ENCODE measurements at places on chromosomes 12 and 14.

DNA sequence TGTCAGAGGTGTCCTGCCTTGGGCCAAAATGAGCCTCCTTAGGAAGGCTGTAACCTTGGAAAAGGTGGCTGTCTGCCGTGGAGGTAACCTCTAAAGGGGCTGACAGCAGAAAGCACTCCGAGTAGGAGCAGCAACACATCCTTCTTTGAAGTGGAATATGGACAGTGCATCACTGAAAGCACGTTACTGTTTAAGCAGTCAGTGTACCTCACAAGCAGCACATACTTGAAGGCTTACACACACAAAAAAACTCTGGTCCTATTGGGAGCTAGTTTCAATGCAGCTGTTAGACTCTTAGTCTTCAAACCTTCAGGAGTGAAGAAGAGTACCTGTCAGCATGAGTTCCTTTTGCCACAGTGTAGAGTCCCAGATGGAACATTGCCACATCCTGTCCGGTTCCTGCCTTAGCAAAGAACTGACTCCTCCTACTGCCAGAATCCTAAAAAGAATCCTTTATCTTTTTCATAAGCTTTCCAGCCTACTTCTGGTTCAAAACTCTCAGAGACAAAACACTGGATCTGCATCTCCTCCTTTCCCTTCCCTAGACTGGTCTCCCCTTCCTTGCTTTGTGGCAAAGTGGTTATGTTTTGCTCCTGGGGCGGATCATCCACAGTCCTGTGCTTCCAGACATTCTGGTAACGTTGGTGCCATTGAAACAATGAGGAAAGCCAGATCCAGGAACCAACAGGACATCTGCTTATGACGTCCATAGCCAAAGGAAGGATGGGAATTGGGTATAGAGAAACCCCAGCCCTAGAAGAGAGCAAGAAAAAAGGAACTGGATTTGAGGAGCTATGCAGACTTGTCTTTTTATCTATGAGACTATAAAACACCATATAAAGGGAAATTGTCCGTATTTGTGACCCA is 8.5 kb upstream of the MDM1 start:
- no peak for DNase-seq

GRCh38 chr12:94587266-94588241 is 62.8 kb downstream of the TMCC3 start:
- no peak for DNase-seq

DNA sequence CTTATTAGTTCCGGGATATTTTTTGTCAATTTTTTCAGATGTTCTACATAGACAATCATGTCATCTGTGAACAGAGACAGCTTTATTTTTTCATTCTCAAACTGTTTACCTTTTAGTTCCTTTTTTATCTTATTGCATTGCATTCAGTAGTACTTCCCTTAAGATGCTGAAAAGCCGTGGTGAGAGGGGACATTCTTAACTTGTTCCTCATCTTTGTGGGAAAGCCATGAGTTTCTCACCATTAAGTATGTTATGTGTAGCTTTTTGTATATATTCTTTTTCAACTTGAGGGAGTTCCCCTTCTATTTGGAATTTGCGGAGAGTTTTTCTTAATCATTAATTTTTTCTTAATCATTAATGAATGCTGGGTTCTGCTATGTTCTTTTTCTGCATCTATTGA is 1727.1 kb upstream of the SEL1L start:
- DNase-seq = no peak

- peak; percentile 3 for DNase-seq
These were observed 87.2 kb downstream of the SCN8A start for GRCh38 chr12:51678086-51678724.

DNA sequence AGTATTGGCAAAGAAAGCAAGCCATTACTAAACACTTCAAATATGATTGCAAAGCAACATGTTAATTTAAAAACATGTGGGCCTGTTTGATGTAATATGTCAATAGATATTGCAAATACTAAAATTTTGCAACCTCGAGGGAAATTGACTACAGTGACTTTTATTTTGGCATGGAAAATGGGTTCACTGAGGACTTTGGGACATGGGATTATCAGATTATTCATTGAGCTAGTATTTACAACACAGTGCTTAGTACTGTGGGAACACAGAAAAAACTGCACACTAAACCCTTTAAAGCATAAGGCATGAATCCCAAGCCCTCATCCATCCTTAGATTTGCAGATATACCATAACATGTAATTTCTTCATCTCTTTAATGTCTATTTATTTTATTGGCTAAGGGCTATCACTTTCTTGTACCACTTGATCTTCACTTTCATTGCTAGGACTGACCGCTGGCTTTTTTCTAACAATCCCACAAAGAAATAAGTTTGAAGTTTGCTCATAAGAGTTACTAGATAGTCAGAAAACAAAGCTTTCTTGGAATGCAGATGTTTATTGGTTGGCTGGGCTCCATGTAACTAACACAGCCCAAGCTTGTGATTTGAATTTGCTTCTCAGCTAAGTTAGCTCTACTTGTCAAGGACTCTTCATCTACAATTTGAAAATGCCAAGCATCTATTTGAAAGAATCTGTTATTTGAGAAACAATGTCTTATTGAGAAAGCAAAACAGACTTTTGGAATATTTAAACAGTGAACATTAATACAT is 48.7 kb downstream of the PPFIBP1 start:
- DNase-seq = no peak

DNA sequence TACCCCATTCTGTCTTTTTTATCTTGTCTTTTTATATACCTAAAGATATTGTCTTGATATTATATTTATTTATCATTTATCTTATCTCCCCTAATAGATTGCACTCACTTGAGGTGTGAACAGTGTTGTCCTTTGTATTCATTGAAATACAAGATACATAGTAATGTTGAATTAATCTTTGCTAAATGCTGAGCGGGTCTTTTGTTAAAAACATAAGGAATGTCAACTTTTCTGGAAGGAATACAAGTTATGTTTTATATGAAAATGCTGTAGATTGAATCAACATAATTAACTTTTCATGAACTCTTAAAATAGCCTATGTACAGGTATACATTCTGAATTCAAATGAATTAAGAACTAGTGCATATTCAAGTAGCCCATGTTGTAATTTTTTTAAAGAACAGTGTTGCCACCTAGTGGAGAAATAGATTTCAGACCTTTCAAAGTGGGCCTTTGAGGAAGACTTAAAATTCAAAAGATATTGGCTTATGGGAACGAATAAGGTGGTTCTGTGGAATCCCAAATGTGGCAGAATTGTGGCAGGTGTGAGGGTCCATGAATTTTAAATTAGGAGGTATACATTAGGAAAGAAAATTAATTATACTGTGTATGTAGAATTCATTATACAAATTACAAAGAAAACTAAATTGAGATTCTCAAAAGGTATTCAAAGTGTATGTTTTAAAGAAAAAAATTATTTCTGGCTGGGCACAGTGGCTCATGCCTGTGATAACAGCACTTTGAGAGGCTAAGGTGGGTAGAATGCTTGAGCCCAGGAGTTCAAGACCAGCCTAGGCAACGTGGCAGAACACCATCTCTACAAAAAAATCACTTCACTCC is 19.1 kb downstream of the BBOF1 start:
- DNase-seq = no peak

DNA sequence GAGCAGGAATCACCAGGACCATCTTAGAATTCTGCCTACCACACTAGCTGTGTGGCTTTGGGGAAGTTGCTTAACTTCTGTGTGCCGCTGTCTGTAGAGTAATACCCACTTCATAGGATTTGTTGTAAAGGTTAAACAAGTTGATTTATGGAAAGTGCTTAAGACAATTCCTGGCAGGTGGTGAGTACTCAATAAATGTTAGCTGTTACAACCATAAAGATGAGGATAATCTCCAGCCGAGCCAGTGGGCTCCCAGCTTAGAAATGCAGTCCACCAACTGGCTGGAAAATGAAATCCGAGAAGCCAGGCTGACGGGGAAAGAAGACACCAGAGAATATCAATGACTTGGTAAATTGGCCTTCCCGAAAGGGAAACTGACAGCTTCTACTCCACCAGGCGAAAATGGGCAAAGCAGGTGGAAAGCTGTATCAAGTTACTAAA is 173.5 kb downstream of the CHST11 start:
- DNase-seq = no peak

GRCh38 chr12:92234533-92234932 is 88.9 kb upstream of the BTG1 start:
- no peak for DNase-seq

Data from activated gamma-delta T cell treated with Interleukin-2 at 50 U/mL for 16 hours (primary cell).